ENCODE measurements at places on chromosomes 3 and 15.

DNA sequence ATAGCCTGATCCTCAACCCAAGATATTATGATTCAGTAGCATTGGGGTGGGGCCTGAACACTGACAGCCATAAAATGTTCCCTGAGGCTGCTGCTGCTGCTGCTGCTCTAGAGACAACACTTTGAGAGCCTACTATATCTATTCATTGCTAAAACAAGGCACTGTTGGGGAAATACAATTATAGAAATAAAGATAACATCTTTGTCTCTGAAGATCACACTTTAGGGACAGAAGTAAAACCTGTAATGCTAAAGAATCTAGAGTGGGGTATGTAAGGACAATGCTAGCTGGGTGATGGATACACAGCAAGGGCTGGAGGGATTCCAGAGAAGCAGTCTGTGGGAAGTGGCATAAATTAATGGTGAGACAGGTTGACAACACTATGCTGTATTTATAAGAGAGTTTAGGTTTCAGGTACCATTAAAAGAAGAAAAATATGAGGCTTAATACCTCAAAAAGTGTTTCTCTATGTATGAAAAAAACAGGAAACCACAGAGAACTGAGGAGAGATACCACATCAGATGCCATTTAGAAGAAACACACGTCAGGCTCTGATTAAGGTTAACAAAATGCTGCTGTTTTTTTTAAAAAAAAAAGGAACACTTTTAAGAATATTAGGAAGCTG, 115.9 kb downstream of the CBLB start:
- DNase-seq, result no peak

- no peak for DNase-seq
Observed at GRCh38 chr3:114456742-114457141, 162.9 kb downstream of the TIGIT start.

GRCh38 chr3:56557831-56558170, 826 bp downstream of the CCDC66 start:
- DNase-seq, result no peak

GRCh38 chr3:4999531-5000184, 20.4 kb downstream of the BHLHE40 start:
- DNase-seq, result no peak

- no peak for DNase-seq
Observed at GRCh38 chr3:25365636-25366035, 62.4 kb upstream of the RARB start.

- peak; percentile 69 for DNase-seq
Observed at GRCh38 chr3:32856355-32856889, 38.6 kb downstream of the TRIM71 start.

GRCh38 chr3:17473761-17474160, 268.7 kb downstream of the TBC1D5 start:
- DNase-seq, result no peak

DNA sequence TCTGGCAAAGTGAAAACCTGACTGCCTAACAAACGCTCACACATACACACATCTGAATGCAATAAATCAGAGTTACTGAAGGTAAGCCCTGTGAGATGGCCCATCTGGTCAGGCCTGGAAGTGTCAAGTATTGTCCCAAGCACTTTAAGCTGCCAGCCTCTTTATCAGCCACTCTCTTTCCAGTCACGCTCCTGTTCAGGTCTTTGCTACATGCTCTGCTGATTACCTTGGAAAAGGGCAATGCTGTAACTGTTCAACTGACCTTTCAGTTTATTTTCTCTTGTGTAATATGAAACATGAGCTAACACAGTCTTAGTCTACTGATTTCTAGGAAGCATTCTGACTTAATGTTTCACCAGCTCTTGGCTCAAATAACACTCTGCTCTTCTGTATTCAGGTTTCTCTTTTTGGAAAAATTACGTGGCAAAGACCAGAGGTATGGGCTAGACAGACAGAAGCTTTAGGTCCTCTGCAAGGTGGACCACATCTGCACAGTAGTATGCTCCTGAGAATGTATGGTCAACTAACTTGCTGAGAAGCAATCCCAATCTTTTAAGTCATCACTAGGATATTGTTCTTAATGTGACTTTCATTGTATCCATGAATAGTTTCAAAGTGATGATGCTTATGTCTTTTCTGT, 44.5 kb downstream of the GBE1 start:
- DNase-seq, result no peak

DNA sequence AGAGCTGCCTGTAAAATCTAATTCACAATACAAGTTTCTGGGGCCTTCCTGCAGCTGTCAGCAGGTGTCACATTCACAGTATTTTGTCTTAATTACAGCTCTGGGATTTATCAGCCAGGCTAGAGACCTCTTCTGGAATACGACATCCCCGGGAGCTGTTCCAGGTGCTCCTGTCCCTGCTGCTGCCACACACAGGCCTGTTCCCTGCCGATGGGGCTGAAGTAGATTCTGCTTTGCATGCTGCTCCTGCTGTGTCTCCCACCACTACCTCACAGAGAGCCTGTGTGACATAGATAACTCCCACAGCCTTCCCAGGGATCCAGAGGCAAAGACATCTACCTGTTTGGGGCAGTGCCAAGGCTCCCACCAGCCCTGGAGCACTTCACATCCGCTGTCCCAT, 20.4 kb downstream of the COLQ start:
- DNase-seq, result no peak

- no peak for DNase-seq
Observed at GRCh38 chr15:88178631-88179030, 77.9 kb downstream of the NTRK3 start.

GRCh38 chr3:128235207-128235926, 82.1 kb downstream of the EEFSEC start:
- DNase-seq, result no peak

DNA sequence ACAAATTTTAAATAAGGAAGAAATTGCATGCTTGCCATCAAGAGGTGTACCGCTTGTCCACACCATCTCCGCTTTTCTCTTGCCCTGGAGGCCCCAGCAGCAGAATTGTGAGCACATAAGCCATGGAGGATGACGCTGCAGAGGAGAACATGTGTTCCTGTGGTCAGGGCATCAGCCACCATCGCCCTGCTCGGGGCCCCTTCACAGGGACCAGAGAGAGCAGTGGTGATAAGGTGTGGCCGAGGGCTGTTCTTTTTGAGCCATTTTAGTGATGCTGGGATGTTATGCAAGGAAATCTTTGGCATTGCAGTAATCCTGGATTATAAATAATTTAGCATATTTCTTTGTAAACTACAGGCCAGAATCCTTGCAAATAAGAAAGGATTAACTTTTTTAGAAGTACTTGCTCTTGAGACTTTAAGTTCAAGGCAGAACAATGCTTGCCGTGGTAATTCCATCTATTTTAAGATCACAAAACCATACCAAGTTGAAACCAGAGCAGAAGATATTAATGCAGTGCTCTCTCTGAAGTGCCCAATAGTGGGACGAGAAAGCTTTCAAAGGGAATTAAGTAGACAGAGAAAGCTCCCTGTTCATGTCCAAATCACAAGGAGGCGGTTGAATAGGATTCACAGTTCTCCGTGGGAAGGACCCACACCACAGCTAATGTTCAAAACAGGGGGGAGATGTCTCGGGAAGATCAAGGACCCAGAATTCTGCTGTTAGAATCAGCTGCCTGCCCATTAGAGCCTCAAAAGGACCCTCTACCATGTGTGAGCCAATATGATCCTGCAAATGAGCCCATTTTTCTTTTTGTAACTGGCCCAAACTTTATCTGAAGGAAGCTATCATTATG, 338.5 kb downstream of the RORA start:
- DNase-seq, result no peak

- DNase-seq, result no peak
Observed at GRCh38 chr3:172305552-172305951, 142.7 kb downstream of the GHSR start.

DNA sequence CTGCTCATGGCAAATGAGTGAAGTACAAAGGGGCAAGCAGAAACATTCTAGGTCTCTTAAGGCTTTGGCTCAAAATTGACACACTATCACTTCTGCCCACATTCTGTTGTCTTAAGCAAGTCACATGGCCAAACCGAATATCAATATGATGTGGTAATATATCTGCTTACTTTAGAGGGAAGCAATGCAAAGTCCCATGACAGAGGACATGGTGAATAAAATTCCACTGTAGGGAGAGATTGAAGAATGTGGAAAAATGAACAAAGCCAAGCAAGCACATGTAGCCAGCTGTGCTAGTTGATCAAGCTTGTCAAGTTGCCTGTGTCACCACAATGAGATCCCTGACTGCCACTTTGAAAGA, 11.2 kb upstream of the TBC1D5 start:
- DNase-seq, result no peak

DNA sequence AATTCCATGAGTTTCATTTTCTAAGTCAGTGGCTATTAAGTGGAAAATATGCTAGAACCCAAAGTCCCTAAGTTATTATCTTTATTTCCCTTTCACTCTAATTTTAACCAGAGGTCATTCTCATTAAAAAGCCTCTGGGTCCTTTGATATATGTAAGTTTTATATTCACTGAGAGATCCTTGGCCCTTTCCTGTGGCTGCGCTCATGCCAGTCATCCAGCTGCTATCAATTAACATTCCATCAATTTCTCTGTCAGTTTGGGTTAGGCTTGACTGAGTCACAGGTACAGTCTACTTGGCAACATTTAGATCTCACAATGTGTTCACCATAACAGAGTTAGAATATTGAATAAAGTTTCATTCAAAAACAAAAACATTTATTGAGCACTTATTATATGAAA, 58.0 kb upstream of the FBN1 start:
- no peak for DNase-seq

DNA sequence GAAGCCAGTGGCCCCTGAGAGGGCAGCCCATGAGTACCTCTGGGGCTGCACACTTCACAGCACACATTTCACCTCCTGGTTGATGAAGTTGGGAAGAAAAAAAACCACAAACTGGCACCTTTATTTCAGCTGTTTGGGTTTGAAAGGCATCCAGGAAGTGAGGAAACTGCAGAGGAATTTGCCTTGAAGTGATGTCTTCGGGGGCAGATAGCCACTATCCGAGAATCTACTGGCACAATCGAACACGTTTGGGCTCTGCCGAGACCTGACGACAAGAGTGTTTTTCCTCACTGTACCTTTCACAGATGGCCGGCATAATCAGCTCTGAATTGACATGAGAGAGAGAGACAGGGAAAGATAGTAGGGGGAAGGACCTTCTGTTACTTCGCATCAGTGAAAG, 59.7 kb downstream of the LRIG1 start:
- no peak for DNase-seq

DNA sequence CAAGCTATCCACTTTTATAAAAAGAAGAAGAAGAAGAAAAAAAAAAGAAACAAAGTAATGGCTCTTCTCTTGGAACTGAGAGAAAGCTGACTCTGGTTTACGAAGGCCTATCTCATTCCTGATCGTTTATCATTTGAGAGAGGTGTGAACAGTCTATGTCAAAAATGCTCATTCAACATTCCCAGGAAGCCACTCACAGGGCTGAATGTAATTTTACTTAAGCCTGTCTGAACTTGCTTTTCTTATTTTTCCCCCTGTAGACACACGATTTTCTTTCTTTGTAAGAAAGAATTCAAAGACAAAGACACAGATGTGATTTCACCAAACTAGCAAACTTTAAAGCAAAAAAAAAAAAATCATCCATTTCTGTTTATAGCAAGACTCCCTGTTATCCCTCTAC, 805.8 kb downstream of the FHIT start:
- no peak for DNase-seq

DNA sequence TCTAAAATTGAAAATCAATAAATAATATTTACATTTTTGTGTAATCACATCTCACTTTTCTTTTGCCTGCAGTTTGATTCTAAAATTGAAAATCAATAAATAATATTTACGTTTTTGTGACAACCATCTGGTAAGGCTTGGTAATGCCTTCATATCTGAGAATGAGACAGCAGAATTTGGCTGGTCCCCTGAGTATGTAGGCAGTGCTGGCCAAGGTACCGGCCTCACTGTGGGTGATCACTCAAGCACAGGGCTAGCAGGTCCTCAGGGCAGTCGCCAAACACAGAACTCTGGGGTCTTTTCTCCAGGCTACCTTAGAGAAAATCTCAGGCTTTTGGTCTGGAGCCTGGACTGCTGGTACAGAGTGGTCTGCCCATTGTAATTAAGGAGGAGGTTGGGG, 26.2 kb downstream of the RTP3 start:
- no peak for DNase-seq

GRCh38 chr3:197593046-197593380, 37.2 kb upstream of the BDH1 start:
- no peak for DNase-seq

- no peak for DNase-seq
Observed at GRCh38 chr3:58003093-58003492, 5.1 kb upstream of the FLNB start.

DNA sequence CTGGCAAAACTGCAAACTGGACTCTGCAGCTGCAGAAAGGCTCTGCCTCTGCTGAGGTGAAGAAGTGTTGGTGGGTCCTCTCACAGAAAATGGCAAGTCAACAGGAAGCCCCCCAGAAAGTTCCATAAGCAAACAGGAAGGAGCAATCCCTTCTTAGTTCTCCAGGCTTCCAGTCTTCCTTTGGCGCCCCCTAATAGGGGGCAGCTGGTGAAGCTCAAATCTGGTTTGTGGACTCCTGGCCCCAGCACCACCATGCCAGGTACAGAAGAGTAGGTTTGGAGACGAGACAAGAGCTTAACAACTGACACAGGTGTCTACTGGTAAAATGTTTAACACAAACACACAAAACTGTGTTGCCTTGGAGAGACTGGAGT, 35.5 kb downstream of the LEO1 start:
- DNase-seq, result no peak

DNA sequence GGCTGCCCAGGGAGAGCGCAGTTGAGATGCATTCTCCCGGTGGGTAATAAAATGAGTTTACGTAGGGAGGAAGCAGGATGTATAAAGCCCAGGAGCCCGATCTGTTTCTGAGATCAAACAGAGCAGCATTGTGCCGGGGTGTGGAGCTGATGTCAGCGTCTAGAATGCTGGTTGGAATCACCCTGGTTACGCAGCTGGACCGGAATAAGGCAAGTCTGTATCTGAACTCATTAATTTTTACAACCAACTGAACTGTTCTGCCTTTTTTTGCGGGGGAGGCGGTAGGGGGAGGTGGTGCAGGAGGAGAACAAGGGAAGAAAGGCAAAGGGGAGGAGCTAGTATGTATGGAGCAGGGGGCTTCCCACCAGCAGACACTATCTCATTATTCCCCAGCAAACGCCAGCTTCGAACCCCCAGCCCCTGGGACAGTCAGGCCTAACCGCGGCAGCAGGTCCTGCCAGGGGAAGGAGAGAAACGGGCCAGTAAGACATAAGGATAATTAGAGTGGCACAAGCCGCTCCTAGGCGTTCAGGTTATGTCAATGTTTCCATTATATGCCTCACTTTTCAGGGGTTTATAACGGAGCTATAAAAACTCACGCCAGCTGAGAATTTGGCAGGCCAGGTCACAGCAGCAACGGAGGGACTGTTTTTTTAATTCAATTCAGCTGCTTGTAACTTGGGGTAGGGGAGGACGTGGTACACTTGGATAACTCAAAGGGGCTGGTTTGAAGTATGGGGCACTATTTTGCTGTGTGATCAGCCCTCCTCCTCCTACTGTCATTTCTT, 175.3 kb upstream of the HES1 start:
- no peak for DNase-seq

DNA sequence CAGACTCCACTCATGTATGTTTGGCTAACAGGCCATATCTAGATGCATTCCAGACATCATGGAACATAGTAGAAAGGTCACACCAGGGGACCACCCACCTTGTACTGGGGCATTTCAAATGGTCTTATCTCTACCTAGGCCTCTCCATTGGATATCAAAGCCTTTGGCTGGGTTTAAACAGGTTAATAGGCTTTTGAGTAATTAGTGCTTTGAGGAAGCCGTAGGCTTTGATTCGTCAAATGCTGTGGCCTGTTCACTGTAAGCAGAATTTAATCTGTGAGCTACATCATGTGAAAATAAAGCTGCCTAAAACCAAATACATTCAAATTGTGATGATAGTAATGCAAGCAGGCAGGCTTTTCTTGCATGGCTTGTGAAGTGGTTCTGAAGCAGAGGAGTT, 129.5 kb downstream of the ST8SIA2 start:
- DNase-seq, result no peak
